ENCODE measurements at places on chromosomes 7 and 10.

DNA sequence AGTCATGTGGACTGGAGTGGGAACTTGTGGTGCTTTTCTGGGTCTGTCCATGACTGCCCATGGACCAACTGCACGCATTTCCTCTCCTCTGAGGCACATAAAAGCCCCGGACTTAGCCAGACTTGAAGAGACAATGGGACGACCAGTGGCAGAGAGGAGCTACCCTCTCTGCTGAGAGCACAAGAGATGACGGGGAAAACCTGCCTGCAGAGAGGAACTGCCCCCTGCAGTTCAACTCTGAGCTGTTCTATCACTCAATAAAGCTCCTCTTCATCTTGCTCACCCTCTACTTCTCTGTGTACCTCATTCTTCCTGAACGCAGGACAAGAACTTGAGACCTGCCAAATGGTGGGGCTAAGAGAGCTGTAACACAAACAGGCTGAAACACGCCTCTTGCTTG lies 184.5 kb downstream of the ZNF438 start:
- DNase-seq: no peak

GRCh38 chr7:2722591-2722990 lies 34.6 kb downstream of the AMZ1 start:
- DNase-seq: no peak

DNA sequence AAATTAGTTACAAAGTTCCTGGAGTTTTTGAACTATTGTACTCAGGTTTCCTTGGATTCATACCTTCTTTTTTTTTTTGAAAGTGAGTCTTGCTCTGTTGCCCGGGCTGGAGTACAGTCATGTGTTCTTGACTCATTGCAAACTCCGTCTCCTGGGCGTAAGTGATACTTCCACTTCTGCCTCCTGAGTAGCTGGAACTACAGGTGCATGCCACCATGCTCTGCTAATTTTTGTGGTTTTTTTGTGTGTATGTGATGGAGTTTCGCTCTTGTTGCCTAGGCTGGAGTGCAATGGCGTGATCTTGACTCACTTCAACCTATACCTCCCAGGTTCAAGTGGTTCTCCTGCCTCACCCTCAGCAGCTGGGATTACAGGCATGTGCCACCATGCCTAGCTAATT lies 22.3 kb downstream of the MCM10 start:
- no peak for DNase-seq

DNA sequence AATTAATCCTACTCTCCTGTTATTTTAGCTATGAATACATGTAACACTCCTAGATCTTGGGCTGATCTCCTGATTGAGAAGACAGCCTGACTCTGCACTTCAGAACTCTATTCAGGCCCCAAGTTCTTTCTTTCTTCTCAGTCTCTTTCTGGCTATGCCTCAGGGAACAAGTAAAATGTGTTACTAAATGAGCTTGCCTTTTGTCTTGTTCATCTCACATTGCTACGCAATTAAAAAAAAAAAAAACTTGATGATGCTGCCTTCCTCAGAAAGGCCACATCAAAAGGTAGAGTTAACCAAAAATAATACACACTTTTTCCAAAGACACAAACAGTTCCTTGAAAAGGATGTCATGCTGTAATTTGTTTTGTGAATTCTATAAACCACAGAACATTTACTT lies 258.1 kb downstream of the TWIST1 start:
- no peak for DNase-seq

GRCh38 chr7:130733931-130734814 lies at the start of gene KLF14:
KLF14 (minus strand) TSS chr7:130734207; CDS start chr7:130734033, 174 bp downstream.
- DNase-seq: no peak

- DNase-seq: no peak
Measured at GRCh38 chr10:46235705-46236545, 50.9 kb upstream of the ANTXRL start.

Data from GM04504 (cell line).